Stimulated activated CD8-positive, alpha-beta memory T cell treated with anti-CD3 and anti-CD28 coated beads, Interleukin-4, amount 100 ng/mL, for 24 hours (primary cell): ENCODE measurements at places on chromosomes 4 and X.

- no peak for DNase-seq
These were observed 62.2 kb upstream of the FAM241A start for GRCh38 chr4:112082954-112083586.

DNA sequence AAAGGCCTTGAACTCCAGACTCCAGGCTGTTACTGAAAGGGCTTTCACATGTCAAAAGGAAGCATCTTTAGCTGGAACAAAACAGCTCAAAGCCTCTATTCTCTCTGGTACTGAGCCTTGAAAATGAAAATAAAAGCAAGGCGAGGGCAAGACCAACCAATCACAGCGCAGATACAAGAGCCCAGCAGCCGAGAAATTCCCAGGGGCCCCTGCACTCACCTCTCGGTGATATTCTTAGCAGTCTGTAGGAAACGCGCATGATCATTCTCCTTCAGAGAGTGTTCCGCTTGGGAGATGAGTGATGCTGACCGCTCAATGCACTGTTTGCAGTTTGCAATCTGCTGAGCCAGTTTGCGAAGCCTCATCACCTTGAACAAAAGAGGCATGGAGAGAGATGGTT lies 138.1 kb downstream of the MID1 start:
- no peak for DNase-seq

DNA sequence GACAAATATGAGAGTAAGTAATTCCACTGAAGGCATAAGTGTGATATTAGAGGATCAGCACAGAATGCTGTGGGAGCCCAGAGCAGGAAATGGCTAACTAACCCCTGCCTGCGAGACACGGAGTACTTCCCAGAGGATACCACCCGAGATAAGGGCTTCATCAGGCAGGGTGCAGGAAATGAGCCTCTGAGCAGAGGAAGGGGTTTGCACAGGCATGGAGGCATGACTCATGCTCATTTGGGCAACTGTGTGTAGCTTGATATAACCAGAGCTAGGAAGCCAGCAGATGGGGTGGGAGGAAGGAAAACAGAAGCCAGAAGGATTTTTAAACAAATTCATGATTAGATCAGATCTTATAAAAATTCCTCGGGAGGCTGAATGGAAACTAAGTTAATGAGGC lies 70.0 kb upstream of the TSPAN5 start:
- DNase-seq: no peak

DNA sequence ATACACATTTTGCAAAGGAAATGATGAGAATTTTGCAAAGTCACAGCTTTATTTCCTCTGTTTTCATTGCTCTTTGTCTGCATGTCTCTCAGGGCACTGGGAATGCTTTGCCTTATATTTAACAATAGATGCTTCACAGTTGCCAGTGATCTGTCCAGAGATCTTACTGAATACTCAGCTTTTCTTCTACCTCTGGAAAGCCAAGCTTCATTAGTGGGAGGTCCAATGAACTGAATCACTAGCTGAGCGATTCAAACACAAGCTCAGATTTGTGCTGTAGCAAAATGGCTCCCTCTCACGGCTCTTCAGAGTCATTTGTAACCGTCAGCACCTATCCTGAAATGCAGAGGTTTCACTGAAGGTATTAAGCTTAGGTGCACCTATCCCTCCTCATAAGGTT lies 138.9 kb downstream of the DCLK2 start:
- no peak for DNase-seq

DNA sequence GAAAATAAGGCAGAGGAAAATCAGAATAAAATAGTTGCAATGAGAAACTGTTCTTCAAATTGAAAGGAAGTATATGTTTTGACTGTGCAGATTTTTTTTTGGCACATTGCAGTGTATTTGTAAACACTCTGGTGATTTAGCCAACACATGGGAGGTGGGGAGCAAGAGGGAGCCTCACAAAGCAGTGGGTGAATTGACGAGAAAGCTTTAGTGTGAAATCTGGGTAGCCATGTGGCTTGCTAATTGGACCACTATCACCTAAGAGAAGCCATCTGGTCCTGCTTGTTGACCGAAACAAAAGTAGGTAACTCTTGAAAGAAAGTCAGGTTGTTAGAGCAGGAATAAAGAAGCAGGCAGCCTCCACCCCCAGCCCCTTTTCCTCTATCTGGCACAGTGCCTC lies 10.4 kb downstream of the CLCN5 start:
- no peak for DNase-seq

- DNase-seq: no peak
These were observed 16.6 kb downstream of the NFKB1 start for GRCh38 chr4:102517753-102518152.

DNA sequence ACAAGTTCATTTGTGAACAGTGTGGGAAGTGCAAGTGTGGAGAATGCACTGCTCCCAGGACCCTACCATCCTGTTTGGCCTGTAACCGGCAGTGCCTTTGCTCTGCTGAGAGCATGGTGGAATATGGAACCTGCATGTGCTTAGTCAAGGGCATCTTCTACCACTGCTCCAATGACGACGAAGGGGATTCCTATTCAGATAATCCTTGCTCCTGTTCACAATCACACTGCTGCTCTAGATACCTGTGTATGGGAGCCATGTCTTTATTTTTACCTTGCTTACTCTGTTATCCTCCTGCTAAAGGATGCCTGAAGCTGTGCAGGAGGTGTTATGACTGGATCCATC lies 5.5 kb downstream of the SPRY1 start:
- DNase-seq: no peak
